ENCODE measurements at places on chromosomes 11 and 22.
A peak's percentile ranks its signal among the peaks of the same experiment; 100 is the strongest.

DNA sequence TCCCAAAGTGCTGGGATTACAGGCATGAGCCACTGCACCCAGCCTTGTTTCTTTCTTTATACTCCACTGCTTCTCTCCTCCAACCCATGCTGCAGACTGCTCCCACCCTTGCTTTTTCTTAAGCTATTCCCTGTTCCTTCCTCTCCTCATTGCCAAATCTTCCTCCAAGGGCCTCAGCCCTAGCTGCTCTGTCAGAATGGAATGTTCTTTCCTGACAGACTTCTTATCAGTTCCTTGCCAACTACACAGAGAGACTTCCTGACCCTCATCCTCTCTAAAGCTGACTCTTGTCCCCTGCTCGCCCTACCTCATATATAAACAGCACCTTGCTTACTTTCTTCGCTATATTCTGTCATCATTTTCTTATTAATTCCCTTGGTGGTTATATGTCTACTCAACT, 16.9 kb upstream of the PIK3C2A start:
- peak; percentile 49 for DNase-seq

DNA sequence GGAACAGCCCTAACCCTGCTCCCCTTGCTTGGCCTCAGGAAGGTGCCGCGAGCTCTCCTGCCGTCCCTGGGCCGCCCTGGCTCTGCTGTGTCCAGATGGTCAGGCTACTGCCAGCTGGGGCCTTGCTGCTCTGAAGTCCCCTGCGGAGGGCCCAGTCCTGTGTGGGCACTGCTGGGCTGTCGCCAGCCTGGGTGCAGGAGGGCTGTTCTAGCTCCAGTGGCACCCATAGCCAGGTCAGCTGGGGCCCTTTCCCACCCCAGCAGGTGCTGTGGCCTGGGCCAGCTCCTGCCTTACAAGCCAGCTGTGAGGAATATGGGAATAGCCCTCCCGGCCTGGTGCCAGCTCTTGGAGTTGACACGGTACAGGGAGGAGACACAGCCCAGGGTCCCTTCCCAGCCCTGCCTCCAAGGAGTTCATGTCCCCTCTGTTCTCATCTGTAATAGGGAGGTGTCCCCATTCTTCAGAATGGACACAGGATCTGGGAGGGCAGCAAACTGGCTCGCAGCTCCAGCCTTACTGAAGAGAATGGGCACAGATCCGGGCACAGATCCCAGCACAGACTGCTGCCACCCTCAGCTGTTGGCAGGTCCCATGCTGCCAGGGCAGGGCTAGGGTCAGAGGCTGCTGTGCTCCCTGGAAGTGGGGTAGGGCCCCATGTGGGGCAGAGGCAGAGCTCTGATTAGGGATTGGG, 3.9 kb downstream of the DERL3 start:
- no peak for DNase-seq

- DNase-seq, result no peak
Measured at GRCh38 chr11:88303037-88303436, 34.5 kb downstream of the CTSC start.

DNA sequence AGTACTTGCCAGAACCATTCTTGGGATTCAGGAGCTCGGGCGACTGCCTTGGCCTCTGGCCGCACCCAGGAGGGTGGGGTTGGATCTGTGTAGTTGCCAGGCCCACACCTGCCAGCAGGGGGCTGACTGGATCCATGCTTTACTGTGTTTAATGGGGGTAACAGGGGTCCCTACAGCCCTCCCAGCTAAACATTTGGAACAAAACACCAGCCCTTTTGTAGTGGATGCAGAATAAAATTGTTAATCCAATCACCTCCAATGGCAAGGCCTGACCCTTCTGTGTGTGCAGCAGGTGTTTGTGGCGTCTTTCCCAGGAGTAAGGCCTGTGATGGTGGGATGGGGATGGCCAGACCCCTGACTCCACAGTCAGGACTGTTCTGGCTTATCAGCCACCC, 22.5 kb downstream of the SUN2 start:
- DNase-seq, result no peak

DNA sequence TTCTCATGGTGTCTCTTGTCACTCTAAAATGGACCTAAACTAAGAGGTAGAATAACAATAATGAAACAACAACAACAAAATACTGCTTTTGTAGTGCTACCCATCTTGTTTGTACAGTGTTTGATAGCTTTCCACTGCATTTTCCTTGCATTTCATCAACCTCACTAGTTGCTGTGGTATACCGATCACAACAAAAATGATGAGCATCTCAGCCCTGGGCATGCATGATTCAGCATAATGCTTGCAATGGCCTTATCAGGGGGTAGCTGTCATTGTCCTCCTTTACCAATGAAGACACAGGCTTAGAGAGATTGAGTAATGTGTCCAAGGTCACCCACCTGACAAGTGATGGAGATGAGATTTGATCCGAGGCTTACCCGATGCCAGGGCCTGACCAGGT, 682.5 kb downstream of the NTM start:
- DNase-seq, result no peak

- no peak for DNase-seq
Measured at GRCh38 chr22:24514241-24515026, 19.3 kb downstream of the UPB1 start.

GRCh38 chr11:36426226-36426848, 83.7 kb downstream of the TRAF6 start:
- DNase-seq, result no peak

DNA sequence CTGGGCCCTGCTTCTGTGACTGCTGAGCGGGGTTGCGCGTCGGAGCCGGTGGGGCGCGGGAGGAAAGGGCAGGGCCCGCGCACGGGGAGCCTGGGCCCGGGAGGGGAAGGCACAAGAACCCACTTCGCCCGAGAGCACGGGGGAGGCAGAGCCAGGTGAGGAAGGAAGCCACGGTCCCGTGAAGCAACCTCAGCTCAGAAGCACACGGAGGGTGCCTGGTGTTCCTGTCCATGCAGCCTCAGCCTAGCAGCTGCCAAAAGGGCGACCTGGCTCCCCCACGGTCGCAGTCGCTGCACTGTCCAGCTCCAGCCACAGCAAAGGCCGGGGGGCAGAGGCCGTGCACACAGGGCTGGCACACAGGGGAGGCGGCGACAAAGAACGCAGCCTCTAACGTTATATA, 9.3 kb upstream of the CDC42BPG start:
- no peak for DNase-seq

GRCh38 chr11:12318791-12319438, 58.5 kb upstream of the PARVA start:
- DNase-seq, result peak; percentile 85

- DNase-seq, result no peak
Measured at GRCh38 chr11:134441281-134441680, 29.2 kb upstream of the B3GAT1 start.

- DNase-seq, result no peak
Measured at GRCh38 chr11:105863523-105863922, 158.5 kb downstream of the MSANTD4 start.

- peak; percentile 35 for DNase-seq
Measured at GRCh38 chr11:117384045-117384444, 56.4 kb downstream of the CEP164 start.

DNA sequence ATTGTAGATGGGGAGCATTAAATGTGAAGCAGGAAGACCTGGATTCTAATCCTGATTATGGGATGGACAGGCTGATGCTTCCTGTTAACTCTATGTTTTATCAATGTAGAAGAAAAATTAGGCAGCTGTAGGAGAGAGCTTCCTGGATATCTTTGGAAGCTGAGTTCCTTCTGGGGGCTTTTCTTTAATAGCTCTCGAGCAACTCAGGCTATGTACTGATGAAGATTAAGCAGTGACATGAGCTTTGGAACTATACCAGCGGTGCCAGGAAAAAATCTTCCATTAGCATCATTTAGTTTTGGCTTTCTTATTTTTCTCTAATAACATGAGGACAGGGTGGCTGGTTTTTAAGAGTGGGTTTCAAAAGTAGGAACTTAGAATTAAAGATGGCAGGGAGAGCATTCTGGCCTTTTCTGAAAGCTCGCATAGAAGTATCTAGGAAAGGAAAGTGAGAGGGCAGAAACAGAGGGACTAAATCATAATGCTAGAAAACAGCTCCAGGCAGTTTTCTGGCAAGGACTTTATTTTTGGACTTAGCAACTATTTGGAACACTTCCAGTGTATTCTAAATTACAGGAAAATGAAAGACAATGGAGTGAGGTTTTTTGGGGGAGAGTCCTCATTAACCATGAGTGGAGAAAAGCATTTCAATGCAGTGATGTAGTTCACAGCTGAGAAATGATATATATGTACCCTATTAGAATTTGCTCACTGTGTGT, 69.2 kb upstream of the RRM1 start:
- DNase-seq, result peak; percentile 81

- DNase-seq, result no peak
Measured at GRCh38 chr11:118051611-118052461, 25.0 kb upstream of the TMPRSS4 start.

GRCh38 chr22:48920776-48921241, 906.9 kb downstream of the BRD1 start:
- no peak for DNase-seq

DNA sequence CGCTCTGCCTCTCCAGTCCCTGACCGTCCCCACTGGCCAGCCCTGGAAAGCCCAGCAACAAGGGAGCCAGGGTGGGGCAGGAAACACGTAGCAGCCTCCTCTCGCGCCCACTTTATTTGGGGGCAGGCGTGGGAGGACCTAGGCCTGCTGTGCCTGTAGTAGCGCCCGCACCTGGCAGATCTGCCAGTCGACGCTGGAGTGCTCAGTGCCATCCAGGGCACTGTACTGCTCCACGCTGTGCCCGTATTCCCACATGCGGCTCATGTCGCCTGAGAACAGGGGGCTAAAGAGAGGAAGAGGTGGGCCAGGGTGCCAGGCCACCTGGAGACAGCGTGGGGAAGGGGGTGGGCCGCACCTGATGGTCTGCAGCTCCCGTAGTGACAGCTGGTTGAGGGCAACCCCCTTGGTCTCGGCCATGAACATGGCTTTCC, 17.0 kb upstream of the DRICH1 start:
- DNase-seq, result no peak

GRCh38 chr22:37802310-37803194, 5.2 kb upstream of the GCAT start:
- DNase-seq, result peak; percentile 71

GRCh38 chr11:48007677-48008076, 27.3 kb downstream of the PTPRJ start:
- DNase-seq, result no peak

DNA sequence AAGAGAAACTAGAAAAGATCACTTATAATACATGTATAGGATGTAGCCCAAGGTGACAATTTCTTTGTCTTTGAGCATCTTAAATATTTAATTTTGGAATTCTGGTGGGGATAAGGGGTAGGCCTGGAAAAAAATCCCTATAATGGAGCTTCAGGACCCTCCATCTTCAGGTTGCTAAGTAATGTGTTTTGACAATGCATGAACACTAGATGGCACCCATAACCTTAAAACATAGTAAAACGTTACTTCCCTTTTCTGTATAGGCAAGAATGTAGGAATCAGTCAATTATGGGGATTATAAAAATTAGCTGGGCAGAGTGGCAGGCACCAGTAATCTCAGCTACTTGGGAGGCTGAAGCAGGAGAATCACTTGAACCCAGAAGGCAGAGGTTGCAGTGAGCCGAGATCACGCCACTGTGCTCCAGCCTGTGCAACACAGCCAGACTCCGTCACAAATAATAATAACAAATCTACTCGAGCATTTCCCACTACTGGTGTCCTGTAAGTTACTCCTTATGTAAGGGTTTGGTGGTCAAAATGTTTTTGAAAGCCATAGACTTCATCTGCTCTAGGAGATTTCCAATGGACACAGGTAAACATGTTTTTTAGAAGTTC, 541.9 kb upstream of the CCDC90B start:
- peak; percentile 30 for DNase-seq

DNA sequence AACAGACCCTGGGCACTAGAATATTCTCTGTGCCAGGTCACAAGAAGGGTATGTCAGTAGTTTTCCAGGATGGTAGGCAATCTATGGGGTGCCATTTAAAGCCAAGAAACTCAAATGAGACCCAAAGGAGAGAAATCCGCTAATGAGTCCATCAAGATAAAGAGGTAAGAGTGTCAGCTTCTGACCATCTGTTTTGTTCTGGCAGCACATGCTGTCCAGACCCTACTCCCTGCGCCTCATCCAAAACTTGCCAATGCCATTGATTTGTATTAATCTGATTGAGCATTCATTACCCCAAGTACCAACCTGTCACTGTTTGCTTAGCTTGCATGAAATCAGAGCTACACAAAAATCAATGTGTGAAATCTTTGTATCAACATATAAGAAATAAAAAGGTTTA, 229.0 kb downstream of the BLID start:
- DNase-seq, result no peak

- DNase-seq, result peak; percentile 89
Measured at GRCh38 chr22:27438271-27438980, 363.1 kb downstream of the MN1 start.
